CD8-positive, alpha-beta T cell (primary cell): ENCODE measurements at places on chromosomes 2 and 18.
A peak's percentile ranks its signal among the peaks of the same experiment; 100 is the strongest.

- no peak for DNase-seq
These were observed 144.4 kb upstream of the KCNJ3 start for GRCh38 chr2:154554046-154554445.

GRCh38 chr2:196719110-196719872 lies 79.8 kb downstream of the CCDC150 start:
- no peak for DNase-seq

DNA sequence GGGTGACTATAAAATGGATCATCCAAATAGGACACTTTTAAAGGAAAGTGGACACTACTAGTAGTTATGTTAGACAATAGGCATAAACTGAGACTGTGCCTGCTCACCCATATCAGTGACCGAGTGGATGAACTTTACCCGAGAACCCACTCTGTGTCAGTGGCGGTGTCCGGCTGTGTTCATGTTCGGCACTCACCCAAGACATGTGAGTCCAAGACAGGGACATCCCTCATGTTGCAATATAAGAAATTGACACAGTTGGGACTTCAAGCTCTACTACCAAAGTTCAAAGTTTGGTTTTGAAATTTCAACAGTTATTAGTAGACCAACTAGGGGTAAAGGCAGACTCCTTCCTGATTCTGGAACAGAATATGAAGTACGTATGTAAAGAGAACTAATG lies 326.3 kb upstream of the TNP1 start:
- DNase-seq = no peak

DNA sequence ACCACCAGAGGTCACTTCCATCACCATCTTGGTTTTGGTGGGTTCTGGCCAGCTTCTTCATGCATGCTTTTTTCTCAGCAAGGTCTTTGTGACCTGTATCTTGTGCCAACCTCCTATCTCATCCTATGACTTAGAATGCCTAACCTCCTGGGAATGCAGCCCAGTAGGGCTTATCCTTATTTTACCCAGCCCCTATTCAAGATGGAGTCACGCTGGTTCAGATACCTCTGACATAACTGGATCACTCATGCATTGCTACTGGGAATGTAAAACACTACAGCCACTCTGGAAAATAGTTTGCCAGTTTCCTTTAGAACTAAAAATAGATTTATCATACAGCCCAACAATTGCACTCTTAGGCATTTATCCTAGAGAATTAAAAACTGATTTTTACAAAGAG lies 219.2 kb downstream of the IRS1 start:
- DNase-seq = no peak

DNA sequence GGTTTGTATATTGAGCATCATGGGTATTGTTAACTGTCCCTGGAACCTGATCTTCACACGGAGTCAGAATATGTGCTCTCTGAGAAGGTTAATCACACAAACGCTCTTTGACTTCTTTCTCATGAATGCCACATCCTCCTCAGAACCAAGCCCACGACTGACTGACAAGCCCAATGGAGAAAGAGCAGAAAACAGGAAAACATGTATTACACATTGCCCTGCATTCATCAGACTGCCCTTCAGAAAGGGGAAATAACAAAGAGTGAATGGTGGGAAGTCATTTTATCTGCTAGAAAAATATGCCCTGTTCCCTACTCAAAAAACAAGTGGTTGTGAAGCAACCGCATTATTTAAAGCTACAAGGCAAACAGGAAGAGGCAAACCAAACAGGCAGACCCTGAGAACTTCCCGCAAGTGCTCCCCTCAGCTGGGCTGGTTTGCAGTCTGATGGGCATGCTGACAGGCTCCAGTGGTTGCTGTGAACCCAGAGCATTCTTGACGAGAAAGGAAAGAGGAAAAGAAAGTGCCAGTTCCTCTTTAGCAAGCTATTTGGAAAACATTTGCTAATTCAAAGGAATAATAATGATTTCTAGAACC lies 172.9 kb upstream of the SETBP1 start:
- DNase-seq = peak; percentile 33

GRCh38 chr2:20021405-20022009 lies 9.0 kb upstream of the MATN3 start:
- DNase-seq = no peak

- DNase-seq = no peak
These were observed 53.8 kb downstream of the HDLBP start for GRCh38 chr2:241261628-241262027.

GRCh38 chr2:215138479-215138878 lies at the start of gene ABCA12:
ABCA12 (minus strand) TSS chr2:215138626; CDS start chr2:215138208, 418 bp downstream.
- no peak for DNase-seq

GRCh38 chr2:17573804-17574175 lies 33.3 kb downstream of the VSNL1 start:
- no peak for DNase-seq

DNA sequence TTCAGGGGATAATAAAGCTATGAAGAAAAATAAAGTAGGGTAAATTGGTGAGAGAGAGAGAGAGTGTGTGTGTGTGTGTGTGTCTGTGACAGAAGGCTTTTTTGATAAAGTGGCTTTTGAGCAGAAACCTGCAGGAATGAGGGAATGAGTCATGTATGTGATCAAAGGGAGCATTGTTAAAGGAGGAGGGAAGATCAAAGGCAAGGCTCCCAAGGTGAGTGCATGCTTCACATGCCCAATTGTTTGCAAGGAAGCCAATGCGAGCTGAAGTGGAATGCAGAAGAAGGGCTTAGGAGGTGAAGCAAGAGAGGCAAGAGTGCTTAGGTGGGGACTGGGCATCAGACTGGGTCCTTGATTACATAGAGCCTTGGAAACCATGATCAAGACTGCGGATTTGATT lies 96.8 kb downstream of the DNAH6 start:
- DNase-seq = no peak

- no peak for DNase-seq
These were observed 334.8 kb downstream of the CELF4 start for GRCh38 chr18:37230768-37231167.
